ENCODE measurements at places on chromosomes 6 and 20.
A peak's percentile ranks its signal among the peaks of the same experiment; 100 is the strongest.

DNA sequence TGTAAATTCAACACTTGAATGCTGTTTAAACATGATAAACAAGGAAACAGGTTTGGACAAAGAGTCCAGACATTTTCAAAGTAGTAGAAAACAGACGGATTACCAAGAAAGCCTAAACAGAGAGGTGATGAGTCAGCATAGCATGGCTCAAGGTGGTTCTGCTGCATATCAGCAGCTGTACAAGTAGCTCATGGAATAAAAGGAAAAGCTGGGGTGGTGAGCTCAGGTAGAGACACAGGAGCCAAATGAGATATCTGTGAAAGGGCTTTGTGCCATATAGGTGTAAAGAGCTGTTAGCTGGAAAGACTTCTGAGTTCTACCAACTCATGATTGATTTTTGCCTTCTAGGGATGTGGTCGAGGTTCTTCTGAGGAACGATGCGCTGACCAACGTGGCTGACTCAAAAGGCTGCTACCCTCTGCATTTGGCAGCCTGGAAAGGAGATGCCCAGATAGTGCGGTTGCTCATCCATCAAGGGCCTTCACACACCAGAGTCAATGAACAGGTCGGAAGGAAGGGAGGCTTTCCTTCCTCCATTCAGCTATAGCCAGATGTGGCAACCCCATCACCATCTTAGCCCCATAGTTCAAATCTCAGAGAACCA, 80.7 kb downstream of the ANKS1A start:
- no peak for DNase-seq

DNA sequence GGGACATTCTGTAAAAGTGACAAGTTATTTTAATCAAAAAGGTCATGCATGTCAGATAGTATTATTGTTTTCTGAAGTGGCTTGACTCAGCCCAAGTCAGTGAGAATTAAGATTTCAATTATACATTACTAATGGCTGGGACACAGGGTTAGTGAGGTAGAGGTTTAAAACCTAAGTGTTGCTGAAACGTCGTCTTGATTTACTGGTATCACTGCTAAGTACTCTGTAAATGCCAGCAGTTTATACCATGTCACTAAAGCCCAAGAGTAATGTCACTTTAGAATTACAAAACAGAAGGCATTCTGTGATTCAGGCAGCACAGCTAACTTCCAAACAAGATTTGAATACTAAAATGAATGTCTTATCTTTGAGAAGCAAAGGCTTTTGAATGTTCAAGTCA, 176.6 kb downstream of the NKAIN2 start:
- no peak for DNase-seq

- no peak for DNase-seq
These were observed 211.3 kb downstream of the PREX1 start for GRCh38 chr20:48616481-48616880.

DNA sequence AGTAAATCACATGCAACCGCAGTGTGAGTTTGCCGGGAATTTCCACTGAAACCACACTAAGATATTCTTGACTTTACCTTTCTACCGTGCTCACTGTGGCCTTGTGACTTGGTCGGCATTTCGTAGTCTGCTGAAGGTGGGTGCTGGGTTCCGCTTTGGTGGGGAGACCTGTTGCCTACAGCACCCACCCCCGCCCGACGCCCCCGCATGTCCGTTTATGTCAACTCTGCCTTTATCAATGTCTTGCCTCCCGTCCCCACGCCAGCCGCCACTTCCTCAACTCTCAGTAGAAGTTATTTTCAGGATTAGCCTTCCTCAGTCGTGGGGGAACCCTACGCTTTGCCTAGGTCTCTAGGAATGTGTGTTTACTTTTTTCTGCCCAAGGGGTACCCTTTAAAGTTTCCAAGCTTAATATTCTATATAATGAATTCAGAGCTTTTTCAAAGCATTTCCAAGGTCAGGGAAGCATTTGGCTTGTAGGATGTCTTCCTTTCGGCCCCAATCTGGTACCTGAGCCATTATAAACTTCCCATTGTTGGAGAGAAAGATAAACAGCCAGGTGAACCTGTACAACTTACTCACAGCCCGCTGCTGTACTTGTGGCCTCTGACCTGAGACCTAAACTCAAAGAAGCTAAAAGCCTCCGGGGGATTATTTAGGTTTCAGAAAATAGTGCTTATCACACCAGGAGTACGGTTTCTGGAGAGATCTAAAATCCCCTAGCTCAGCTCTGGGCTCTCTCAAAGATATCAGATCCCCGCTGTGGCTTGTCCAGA, 54.2 kb downstream of the TBC1D7 start:
- DNase-seq, result no peak

- DNase-seq, result no peak
These were observed 54.8 kb downstream of the CAP2 start for GRCh38 chr6:17448165-17448564.

DNA sequence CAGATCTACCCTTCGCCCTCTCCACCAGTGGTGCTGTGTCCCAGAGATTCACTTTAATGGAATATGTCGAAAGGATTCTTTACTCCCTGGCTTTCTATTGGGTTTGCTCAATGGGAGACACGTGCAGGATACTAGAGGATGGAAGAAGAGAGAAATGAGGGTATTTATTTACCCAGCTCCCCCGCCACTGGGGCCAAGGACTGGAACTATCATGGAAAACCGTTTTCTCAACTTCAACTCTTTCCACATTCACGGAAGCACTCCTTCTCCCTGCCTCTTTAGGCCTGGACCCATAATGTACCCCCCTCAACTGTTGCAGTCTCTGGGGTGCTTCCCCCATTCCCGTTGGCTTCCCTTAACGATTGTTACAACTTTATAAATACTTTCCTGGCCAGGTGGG, 26.6 kb upstream of the RALY start:
- DNase-seq, result no peak

- no peak for DNase-seq
These were observed 70.9 kb downstream of the ATP9A start for GRCh38 chr20:51697096-51697826.

DNA sequence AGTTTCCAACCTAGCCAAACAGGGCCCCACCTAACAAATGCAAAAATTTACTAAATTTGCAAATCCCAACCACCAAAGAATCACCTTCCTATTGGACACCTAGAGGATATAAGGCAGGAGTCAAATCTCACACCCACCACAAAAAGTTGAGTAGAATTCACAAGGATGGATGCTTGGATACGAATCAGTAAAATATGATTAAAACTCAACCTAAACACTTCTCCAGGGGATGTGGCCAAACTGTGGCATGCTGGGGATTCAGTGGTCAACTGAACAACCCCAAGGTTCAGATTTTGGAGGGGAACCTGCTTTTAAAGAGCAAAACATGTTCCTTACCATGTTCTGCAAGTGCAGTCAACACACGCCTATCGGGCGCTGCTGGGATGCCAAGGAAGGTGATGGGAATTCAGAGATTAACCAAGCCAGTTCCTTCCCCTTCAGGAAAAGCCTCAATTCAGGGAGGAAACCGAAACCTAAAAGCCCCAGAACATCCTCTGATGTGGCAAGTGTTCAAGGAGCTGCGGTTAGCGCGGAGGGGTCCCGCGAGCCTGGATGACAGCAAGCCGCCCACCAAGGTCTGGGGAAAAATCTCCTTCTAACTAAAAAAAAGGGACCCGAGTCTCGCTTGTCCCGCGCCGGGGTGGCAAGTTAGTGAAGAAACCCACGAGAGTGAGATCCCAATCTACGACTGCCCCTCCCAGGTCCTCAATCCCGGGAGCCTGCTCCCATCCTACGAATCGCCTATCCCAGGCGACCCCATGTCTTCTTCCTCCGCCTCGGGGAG, 902 bp downstream of the SAMHD1 start:
- no peak for DNase-seq

GRCh38 chr6:42471142-42471541, 19.4 kb upstream of the TRERF1 start:
- DNase-seq, result no peak

- DNase-seq, result no peak
These were observed 199.5 kb upstream of the KCNK16 start for GRCh38 chr6:39521958-39522357.

DNA sequence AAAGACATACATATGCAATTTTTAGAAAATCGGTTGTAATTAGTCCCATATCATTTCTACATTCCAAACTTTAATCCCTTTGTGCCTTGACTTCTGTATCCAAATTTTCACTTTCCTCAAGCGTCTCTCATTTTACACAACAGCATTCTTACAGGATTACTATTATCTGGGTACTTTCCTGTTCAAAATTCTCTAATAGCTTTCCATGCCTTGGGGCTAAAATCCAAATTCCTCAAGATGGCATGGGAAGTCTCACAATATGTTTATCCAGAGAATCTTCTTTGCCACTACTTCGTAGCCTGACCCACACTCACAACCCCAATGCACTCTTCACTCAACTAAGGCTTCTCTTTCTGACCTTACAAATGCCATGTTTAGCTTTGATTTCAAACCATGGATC, 125.0 kb downstream of the TBX18 start:
- DNase-seq, result no peak

- DNase-seq, result no peak
These were observed 951.8 kb upstream of the MAP3K7 start for GRCh38 chr6:91538622-91539021.

GRCh38 chr6:44064089-44064947, 62.9 kb downstream of the MRPL14 start:
- DNase-seq, result no peak

GRCh38 chr6:29976253-29976587, 33.9 kb downstream of the HLA-A start:
- no peak for DNase-seq

- DNase-seq, result no peak
These were observed 29.9 kb upstream of the ANKEF1 start for GRCh38 chr20:10004900-10005299.

- DNase-seq, result no peak
These were observed 337 bp downstream of the ESF1 start for GRCh38 chr20:13784271-13784892.

DNA sequence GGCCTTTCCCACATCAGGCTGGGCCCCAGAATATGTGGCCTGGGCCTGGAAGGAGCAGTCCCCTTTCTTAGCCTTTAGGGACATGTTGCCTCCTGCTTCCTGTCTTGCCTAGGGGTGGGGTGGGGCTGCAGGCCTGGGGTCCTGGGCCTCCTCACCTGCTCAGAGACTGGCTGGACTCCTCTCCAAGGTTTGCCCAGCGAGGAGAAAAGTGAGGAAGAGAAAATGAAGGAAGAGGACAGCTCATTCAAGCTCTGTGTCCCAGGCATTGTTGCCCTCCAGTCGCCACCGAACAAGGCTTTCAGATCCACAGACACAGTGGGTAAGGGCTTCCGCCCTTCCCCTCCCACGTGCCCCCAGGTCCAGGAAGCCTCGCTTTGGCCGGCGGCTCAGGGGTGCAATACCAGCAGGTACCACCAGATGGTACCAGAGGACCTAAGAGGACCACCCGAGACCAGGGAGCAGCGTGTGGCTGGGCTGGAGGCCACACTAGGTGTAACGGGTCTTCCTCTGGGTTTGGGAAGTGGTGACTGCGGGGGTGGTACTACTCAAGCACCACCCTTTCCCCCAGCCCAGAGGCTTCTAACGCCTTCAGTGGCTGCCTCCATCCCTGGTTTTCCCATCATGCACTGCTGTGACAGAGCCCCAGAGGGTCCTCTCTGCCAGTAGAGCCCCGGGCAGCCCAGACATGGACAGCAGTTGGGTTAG, 5.5 kb upstream of the BAK1 start:
- peak; percentile 75 for DNase-seq

- DNase-seq, result no peak
These were observed 10.4 kb upstream of the EDN3 start for GRCh38 chr20:59289994-59290393.

DNA sequence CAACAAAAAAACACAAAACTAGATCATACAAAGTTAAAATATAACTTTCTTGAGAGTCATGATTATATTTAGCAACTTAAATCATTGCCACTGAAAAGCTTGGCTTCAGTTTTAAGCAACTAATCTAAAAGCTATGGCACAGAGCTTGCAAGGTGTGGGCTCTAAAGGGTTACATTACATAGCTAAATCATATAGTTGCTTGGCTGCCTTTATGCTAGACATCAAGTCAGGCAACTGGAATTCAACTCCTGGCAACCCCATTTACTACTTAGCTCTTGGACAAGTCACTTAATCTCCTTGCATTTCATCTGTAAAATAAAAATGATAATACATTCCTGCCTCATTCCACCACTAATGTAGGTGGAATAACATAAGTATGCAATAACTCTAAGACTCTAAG, 40.9 kb upstream of the GCM1 start:
- DNase-seq, result no peak

DNA sequence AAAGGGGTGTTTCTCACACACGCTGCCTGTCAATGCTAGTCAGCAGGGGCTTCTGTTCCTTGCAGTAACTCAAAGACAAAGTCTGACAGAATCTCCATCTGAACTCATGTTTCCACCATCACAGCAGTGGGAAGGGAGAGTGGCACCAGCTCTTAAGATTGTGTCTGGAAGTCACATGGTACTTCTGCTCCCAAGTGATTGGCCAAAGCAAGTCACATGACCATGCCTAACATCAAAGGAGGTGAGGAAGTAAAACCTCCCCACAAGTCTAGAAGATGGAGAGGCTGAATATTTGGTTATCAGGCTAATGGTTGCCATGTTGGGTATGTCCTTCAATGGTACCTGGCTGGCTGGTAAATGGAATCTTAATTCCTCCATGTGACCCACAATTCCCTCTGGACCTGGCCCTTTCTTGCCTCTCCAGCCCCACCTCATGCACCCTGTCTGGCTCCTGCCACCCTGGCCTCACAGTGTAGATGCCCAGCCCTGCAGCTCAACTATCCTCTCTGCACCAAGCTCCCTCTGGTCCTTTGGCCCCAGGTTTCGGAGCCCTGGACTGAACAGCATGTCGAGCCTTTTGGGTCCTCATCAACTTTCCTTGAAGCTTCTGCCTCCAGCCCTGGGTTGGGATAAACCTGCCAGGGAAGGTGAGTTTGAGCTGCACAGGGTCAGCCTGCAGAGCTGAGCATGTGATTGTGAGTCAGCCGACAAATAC, 51.0 kb upstream of the PMEPA1 start:
- DNase-seq, result no peak

DNA sequence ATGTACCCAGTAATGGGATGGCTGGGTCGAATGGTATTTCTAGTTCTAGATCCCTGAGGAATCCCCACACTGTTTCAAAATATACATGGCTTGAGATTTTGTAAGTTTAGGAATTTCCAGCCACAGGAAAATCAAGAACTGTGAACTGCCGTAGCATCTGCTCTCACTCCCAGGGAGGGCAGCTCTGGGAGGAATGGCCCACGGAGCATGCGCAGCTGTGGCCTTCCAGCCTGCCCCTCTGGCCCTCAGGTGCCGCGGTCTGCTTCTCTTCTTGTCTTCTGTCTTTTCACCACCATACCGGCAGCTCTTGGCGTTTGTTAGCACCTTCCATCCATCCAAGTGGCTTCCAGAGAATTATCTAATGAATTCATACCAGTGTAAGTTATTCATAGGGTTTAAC, 19.9 kb upstream of the EXOC2 start:
- DNase-seq, result no peak

DNA sequence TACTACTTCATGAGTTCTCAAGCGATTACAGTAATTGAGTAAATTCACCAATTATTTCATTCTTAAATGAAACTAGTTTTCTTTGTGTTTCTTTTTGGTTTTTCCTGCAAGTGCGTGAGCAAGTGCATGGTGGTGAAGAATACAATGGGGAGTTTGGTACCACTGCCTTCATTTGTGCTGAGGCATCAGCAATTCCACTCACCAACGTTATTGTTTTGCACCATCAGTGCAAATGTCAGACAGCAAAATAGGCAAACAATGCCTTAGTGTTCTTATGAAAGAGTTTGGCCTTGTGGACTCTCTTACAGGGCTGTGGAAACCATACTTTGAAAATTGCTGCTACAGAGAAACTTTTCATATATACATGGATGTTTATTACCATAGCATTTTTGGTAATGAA, 8.2 kb downstream of the CDH26 start:
- no peak for DNase-seq
